C1 segment of cervical spinal cord (tissue), 14 donors: ENCODE measurements at places on chromosomes 2 and 18.

GRCh38 chr2:8571792-8572499 is 109.9 kb upstream of the ID2 start:
- no peak for DNase-seq

DNA sequence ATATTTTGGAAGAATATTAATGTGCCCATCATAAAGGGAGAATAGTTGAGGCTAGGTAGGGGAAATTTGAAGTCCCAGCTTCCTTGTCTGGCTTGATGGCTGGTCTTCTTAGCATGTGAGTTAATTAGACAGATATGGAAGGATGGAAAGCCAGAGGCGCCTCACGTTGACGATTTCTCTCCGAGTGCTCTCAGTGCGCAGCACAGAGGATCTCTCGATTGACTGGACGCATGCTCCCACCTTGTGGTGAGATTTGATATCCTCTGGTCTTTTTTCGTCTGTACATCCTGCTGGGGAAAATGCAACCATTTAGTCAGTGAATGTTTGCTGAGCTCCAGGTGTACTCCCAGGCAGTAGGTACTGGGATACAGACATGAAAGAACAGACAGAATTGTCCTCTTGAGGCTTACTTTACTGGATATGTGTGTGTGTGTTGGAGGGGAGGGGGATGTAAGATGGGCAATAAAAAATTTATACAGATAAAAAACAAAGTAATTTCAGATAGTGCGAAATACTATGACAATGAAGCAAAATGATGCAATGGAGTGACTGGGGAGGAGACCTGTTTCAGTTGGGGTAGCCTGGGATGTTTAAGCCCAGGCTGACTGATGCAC is 66.9 kb upstream of the ZNG1B start:
- no peak for DNase-seq

GRCh38 chr2:223914324-223914723 is 30.8 kb downstream of the WDFY1 start:
- DNase-seq, result no peak

DNA sequence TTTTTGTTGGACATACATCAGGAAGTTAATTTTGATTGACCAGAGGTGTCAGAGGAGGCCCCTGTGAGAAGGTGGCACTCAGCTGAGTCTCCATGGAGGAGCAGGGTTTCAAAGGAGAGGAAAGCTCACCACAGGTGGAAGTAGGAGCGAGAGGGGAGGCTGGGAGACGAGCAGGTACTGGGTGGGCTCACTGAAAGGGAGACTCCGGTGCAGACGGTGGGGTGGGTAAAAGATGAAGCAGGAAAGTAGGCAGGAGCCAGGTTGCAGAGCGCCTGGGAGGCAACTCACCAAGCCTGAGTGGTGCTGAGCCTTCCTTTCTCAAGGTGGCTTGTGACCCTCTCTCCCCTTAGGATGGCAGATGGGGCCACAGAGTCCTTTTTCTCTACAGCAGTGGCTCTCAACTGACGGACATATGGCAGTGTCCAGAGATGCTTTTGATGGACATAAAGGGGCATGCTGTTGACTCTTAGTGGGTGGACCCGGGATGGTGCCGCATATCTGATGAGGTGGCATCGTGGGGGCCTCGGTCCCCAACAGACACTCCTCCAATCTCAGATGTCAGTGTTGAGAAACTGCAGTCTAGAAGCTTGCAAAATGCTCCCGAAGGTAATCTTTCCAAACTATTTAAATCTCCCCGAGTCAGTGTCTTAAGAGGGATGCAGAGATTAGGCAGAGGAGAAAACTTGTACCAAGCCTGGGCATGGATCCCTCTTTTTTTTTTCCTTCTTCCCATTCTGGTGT is 64.0 kb downstream of the LPIN1 start:
- DNase-seq, result no peak

DNA sequence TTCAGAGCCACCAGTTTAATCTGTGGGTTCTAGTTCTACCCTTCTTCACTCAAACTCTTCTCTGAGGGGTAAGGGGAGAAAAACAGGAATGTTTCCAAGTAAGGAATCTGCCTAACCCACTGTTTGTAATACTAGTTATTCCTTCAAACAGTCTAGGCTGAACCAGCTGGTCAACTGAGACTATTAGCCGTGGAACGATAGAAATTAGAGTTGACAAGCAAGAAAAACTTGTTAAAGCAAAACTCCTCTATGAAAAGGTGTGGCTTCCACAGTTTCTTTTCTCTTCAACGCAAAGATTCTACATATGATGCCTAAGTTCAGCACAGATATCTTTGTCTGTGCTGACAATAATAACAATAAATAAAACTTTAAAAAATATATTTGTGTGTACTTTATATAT is 11.5 kb downstream of the PAIP2B start:
- no peak for DNase-seq

DNA sequence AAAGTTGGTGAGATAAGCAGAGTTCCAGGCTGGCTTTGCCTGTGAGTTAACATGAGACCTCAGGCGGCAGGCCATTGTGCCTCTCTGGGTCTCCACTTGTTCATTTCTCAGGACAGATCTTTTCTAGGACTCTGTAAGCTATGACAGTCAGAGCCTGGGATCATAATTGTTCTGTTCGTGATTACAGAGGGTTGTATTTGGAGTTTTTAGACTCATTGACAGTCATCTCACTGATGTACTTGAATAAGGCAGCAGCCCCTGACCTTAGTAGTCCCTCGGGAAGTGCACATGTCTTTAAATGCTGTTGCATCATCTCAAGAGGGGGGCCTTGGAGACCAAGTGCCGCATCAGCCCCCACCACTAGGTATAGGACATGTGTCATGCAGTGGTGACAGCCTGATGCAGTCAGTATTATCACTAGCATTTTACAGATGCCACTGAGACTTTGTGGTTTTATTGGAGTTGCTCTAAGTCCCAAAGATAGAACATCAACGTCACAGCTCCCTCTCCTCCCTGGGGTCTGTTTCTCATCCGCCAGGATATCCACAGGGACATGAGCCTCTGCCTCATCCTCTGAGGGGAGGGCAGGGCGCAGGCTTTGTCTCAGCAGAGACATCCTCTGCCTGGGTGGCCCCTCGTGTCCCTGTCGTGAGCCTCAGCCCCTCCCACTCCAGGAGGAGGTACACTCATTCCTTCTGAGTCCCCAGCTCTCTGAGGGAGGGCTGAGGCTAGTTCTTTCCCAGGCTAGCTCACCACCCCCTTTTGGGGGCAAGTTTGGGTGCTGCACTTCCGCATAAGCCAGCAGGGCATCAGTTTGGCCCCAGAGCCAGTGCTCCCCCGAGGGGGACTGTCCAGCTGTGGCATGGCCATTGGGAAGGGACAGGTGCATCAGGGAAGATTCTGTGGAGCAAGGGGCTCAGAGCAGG is 14.1 kb downstream of the GLI2 start:
- no peak for DNase-seq

- no peak for DNase-seq
Measured at GRCh38 chr2:53913721-53914120, 54.0 kb upstream of the GPR75 start.

DNA sequence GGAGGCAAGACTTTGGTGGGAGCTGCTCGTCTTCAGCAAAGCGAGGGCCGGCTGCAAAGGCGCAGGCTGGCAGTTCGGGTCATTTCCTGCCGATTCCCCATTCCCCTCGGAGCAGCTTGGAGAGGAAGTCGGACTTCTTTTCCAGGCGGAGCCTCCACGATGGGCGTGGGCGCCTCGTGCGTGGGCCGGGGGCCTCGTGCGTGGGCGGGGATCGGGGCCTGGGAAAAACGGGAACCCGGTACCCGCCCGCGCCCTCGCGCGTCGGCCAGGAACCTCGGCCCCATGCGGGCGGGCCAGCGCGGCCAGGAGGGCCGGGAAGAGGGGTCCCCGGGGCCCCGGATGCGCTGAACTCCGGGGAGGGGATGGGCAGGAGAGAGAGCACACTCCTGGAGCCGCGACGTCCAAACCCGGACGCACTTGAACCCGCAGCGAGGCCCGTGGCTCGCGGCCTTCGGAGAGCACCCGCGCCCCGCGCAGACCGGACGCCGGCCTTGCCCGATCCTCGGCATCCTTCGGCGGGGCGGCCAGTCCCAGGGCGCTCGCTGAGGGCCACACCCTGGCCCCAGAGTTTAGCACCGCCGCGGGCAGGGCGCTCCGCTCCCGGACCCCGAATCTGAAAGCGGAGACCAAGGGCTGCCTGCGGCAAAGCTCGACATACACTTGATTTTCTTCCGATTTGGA is 368.4 kb downstream of the MTX2 start:
- peak; percentile 15 for DNase-seq

DNA sequence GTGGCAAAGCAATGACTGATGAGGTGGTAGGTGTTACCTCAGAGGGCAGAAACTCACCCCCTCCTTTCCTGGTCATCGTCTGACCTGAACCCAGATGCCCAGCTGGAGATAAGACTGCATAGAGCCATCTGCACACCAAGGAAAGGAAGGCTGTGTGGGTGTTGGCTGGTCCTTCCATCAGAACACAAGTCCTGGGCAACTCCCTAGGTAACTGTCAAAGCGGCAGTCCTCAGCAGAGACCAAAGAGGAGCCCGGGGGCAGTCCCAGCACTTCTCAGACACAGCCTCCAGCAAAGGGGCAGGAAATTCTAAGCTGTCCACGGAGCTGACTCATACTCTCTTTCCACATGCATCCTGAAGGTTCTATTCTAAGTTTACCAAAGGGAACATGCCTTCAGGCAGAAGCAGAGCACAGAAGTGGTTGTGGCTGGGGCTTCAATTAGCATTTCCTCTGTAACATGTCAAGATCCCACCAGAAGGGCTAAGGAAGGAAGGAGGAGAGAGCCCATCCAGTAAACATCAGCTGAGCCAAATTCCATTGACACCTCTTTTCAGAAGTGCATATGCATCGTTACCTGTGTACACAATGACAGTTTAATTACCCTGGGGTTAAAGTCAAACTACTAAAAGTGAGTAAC is 54.7 kb downstream of the SPRED2 start:
- no peak for DNase-seq

GRCh38 chr18:63339920-63340484 is 20.4 kb upstream of the BCL2 start:
- no peak for DNase-seq

- DNase-seq, result no peak
Measured at GRCh38 chr2:79585701-79586433, 73.0 kb downstream of the CTNNA2 start.

DNA sequence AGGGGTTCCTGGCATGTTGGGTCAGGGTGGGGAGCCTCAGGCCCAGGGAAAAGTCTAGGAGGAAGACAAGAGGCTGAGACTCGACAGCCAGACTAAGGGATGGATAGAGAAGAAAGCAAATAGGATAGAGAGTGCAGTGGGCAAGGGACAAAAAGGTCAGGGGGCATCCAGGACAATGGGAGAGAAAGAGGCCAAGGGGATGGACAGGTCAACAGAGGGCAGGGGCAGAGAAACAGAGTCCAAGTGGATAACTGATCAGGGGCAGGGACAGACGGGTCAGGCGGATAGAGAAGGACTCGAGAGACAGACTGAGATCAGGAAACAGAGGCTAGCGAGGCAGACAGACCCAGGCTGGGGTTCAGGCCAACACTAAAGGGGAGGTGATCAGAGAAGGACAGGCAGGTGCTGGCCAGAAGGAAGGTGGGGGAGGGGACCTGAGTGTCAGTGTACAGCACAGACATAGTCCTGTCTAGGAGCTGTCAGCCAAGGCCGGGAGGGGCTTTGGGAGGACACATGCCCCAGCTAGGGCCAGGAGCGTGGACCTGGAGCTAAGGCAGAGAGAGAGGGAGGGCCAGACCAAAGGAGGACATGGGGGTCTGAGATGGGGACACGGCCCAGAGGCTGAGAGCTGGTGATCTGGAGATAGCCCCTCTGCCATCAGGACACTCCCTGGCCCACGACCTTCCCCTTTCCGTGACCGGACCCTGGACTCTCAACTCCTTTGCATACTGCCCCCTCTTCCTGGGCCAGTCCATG is 12.2 kb downstream of the ASIC4 start:
- no peak for DNase-seq

DNA sequence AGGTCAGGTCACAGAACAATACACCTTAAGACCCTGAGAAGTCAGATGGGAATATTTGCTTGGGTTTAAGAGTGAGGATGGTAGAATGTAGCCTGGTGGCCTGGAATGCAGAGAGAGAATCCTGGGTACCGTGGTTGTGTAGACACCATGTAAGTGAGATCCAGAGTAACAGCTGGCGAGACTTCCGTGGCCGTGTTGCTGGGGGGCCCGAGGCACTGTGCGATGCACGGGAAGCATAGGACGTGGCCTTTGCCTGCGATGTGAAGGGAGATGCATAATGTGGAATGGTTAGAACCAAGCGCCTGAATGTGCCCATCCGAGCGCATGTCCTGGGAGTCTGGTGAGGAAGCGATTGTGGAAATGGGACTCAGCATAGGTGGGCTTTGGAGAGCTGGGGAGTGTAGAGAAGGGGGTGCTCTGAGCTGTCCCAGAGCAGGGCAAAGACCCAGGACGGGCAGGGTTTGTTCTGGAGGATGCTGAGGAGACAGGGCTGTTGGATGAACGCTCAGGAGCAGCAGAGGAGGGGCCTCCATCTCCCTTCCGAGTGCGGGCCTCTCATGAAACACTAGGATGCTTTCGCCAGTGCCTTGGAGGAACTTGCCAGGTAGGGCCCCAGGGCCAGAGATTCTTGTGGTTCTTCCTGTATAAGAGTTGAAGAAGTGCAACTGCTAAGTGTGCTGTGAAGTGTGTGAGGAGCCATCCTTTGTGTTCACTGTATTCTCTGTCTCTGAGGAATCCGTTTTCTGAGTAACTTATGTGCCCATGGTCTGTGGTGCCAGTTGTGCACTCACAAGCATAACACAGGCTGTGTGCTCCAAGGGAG is 7.1 kb downstream of the RNF144A start:
- DNase-seq, result no peak

- DNase-seq, result no peak
Measured at GRCh38 chr2:151030663-151031230, 230.9 kb downstream of the RBM43 start.

DNA sequence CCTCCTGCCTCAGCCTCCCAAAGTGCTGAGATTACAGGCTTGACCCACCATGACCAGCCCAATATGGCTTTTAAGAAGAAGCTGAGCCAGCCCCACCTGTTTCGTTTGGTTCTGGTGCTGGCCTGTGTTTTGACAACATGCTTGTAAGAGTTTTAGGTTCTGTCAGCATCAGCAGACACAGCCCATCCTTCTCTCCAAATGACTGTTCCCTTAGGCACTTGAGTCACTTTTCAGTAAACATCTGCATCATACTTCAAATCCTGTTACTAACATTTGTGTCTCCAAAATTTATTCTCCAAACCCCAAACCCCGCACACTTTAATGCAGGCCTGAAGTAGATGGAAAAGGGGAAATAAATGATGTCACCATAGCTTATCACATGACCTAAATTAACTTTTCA is 1118.5 kb downstream of the TSN start:
- DNase-seq, result no peak

DNA sequence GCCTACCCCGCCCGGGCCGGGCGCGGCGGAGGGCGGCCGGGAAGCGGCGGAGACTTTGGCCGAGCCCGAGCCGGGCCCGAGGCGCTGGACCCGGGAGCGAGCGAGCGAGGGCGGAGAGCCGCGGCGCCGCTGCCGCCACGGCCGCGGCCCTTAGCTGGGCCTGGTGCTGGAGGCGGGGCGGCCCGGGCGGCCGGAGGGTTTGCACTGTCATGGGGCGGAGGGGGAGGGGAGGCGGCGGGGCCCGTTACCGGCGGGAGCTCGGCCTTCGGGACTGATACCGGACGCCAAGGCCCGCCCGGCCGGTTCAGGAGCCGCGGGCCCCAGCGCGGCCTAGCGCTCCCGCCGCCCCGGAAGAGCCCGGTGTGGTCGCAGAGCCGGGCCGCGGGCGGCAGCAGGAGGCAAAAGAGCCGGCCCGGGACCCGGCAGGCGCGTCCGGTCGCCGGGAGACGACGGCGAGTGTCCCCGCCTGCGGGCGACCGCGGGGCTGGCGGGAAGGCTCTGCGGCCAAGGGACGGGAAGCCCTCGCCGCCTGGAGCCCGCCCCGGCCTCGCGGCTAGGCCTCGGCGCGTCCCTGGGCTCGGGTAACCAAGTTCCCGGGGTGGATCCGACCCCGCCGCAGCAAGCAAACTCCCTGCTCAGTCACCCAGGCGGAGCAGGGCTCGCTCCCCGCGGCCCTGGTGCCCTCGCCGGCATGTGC is 697 bp downstream of the KCMF1 start:
- peak; percentile 16 for DNase-seq
